HT1080 (cell line): ENCODE measurements at places on chromosomes 4 and X. TPM values are rescaled to one million over a fixed set of nuclear protein-coding genes. Genes with fewer than 3 reads are reported as not detected.

DNA sequence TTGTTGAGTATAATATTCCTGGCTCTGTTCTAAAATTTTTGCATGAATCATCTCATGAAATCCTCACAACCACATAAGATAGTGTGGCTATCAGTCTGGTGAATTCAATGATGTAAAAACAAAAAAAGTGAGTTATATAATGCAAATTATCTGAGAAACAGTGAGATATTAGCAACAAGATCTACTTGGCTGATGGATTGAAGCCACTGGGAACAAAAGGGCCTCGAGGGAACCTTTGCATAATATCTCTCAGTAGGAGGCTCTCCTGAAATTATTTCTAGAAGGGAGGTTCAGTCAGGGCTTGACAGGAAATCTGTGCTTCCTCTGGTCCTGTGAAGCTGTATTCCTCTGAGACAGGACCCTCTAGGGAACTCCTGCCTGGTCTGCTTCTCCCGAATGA lies 30.1 kb upstream of the NUP54 start:
- DNase-seq = no peak

GRCh38 chr4:340011-340410 lies 2.4 kb downstream of the ZNF141 start:
- DNase-seq = no peak

GRCh38 chr4:44522761-44523445 lies 74.3 kb upstream of the KCTD8 start:
- DNase-seq = peak; percentile 51

- DNase-seq = no peak
Measured at GRCh38 chr4:185113340-185113739, 29.7 kb upstream of the SLC25A4 start.

DNA sequence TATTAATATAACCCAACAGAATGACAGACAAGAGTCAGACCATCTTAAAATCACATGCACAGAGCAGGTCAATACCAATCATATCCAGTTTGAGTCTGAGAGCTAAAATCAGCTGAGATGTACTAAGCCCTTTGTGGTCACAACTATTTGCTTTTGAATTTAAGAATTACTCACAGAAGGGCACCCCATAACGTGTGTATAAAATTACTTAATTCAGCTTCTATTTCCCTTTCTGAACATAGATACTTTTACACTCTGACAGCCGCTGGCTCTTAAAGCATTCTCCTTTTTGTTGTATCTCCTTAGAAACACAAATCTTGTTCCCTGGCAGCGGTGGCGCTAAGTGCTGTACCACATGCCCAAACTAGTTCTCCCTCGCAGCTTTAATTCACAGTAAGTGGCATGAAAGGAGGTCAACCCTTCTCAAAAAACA lies 14.8 kb upstream of the PPARGC1A start:
- no peak for DNase-seq

DNA sequence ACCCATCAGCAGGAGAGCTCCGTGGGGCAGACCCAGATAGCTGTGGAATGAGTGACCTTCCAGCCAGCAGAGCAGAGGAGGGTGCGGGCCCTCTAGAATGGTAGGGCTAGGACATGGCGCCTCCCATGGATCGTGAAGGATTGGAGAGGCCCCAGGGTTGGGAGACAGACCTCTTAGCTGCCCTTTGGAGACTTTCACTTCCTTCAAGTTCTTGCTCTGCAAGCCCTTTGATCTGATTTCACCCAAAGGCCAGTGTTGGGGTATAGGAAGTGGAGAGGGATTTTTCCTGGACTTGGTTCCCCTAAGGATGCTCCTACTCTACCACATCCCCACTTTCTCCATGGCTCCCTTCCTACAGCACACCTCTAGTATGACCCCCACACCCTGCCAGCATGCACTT lies 3.0 kb downstream of the SASH3 start:
- DNase-seq = no peak

DNA sequence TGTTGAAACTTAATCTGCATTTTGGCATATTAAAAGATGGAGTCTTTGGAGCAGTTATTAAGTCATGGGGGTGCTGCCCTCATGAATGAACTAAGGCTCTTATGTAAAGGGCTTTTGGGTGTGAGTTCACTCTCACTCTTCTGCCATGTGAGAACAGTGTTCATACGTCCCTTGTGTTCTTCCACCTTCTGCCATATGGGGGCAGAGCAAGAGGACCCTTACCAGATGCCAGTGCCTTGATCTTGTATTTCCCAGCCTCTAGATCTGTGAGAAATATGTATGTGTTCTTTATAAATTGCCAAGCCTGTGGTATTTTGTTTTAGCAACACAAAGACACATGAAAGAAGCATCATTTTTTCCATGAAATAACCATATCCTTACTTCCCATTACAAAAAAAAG lies 213.9 kb downstream of the SPOCK3 start:
- DNase-seq = no peak

- DNase-seq = no peak
Measured at GRCh38 chrX:153029875-153030274, 26.4 kb upstream of the PNMA3 start.

DNA sequence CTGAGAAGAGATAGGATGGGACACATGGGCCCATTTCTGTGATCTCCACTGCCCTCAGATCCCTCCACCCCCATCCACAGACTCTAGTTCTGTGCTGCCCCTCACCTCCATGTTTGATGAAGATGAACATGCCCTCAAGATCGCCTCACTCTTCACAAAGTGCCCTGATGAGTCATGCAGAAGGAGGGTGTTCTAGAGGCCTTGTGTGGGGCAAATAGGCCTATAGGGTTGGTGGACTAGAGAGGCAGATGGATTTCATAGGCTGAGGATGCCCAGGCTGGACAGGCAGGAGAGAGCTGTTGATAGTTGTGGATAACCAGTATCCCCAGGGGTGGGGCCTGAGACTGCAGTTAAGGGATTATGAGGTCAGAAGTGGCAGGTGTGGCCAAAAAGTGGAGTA lies at the start of gene CXorf65:
CXorf65 (minus strand) TSS at position 314 of the 400 bp plus-strand sequence; CDS start at position 130, 184 bp downstream.
- no peak for DNase-seq

- peak; percentile 23 for DNase-seq
Measured at GRCh38 chr4:159677521-159677920, 574.6 kb downstream of the RAPGEF2 start.

GRCh38 chr4:73609706-73610105 lies 10.5 kb downstream of the RASSF6 start:
- DNase-seq = peak; percentile 70

GRCh38 chr4:81314897-81315470 lies 100.0 kb upstream of the PRKG2 start:
- DNase-seq = no peak

- DNase-seq = peak; percentile 50
Measured at GRCh38 chrX:23394421-23394820, 59.8 kb downstream of the PTCHD1 start.

DNA sequence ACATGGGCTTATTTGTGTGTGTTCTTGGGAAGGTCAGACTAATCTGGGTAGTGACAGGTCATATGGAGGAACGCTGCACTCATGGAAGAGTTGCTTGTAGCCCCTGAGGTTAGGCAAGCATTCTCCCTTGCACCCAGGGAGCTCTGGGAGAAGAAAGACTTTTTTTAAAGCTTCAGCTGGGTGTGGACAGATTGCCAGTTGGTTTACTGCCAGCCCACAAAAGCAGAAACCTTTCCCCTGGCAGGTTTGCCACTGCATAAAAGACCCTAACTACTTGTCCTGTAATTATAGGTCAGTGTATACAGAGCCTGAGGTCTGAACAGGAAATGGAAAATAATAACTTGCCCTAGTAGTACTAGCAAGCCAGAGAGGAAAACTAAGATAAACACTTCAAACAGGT lies 7.4 kb upstream of the NFKB1 start:
- DNase-seq = no peak

DNA sequence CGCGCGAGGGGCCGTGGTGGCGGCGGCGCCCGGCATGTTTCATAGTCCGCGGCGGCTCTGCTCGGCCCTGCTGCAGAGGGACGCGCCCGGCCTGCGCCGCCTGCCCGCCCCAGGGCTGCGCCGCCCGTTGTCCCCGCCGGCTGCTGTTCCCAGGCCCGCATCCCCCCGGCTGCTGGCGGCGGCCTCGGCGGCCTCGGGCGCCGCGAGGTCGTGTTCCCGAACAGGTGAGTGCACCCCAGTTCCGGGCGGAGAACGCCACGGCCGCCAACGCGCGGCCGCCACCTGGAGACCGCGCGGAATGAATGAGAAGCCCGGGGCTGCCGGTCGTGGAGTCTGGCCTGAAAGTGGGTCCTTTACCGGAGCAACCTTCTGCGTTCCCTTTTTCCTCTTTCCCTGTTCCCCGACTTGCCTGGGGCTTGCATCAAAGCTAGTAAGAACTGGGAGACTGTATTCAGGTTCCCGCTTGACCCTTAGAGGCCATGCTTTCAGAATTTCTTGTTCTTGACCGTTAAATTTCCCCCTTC lies 429 bp downstream of the NOCT start:
- DNase-seq = peak; percentile 26

DNA sequence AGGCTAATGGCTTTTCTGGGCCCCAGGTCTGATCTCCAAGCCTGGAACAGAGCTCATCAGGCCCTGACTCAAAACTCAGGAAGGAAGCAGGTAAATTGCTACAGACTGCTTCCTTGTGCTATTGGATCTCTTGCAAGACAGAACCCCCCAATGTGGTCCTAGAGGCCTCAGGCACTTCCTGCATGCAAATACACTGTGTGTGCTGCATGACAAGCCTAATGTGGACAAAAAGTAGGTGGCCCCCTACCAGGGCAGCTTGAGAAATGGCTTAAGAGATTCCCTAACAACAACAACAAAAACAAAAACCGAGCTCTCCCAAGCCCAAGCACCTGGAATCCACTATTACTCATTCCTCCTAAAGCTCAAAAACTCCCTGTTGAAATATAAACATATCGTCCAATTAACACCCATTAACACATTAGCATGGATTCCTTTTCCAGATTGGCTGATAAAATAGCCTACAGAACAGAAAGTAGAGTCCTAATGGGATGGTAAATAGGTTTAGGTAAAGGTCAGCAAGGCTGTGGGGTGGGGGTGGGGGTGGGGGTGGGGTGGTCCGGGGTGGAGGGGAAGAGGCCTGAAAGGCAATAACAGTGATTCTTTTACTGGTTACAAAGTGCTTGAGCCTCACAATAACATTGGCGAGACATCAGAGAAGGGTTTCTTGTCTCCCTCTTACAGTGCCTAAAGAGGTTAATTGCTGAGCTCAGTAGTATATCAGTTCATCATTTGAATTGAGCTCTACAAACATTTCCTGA lies 24.1 kb upstream of the FGF16 start:
- DNase-seq = no peak

The FAM149A gene
- total RNA-seq = 1.5 TPM in 2 replicates

The TAF1 gene
- 17.4 and 18.0 TPM in 2 replicates for total RNA-seq

The C1QTNF7 gene
- total RNA-seq = not detected in 2 replicates

The GNRHR gene
- not detected in 2 replicates for total RNA-seq
